Stimulated activated naive B cell treated with anti-CD40 and anti-IgM and Interleukin-4, amounts not matched to agents 10 μg/mL and 1 μg/mL and 100 μg/mL, for 72 hours (primary cell): ENCODE measurements at places on chromosomes 2 and 18.

DNA sequence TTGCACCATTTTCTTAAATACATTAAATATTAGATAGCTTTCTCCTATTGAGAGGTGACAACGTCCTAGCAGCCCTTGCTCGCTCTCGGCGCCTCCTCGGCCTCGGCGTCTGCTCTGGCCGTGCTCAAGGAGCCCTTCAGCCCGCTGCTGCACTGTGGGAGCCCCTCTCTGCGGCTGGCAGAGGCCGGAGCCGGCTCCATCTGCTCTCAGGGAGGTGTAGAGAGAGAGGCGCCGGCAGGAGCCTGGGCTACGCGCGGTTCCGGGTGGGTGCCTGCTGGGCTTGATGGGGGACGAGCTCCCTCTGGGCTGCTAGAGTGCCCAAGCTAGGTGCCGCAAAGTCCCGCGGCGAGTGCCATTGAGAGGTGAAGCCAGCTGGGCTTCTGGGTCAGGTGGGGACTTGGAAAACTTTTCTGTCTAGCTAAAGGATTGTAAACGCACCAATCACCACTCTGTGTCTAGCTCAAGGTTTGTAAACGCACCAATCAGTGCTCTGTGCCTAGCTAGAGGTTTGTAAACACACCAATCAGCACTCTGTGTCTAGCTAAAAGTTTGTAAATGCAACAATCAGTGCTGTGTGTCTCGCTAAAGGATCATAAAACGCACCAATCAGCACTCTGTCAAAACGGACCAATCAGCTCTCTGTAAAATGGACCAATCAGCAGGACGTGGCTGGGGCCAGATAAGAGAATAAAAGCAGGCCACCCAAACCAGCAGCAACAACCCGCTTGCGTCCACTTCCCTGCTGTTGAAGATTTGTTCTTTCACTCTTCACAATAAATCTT lies 3.1 kb downstream of the RPRD1A start:
- DNase-seq, result no peak
- peaks cover 60% of the 10 kb centered on the region for H3K4me1 ChIP-seq
- peak overlapping the region; percentile 36 for H3K4me3 ChIP-seq

DNA sequence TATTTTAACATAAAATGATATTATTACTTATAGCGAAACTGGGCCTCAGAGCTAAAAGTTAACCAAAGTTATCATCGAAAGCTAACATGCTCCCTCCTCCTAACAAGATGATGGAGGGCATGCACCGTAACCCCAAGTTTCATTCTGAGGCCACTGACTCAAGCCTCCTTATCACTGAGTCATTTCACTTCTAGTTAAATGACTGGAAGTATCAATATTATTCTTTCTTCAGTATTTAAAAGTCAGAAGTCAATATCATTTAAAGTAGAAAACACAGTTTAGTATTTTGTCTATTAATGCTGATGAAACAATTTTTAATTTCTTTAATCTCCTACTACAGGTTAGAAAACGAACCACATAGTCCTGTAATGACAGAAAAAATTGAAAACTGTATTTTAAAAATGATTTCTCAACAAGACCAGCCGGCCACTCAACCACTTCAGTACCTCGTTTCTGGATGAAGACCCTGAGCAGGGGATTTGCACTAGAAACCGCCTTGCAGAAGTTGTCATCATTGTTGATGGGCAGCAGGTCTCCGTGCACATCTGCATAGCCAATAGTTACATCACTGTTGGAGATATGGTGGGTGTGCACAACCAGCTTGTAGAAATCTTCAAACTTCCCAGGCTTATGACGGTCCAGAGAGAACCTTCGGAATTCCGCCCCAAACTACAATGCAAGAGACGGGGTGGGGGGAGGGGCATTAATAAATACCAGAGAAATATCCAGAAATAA lies 44.9 kb downstream of the PARD6G start:
- no peaks in the 10 kb centered on the region for H3K36me3 ChIP-seq
- peak; percentile 56 for DNase-seq
- H3K4me3 ChIP-seq, result no peak overlapping the region
- peak overlapping the region; percentile 51 for H3K27ac ChIP-seq

DNA sequence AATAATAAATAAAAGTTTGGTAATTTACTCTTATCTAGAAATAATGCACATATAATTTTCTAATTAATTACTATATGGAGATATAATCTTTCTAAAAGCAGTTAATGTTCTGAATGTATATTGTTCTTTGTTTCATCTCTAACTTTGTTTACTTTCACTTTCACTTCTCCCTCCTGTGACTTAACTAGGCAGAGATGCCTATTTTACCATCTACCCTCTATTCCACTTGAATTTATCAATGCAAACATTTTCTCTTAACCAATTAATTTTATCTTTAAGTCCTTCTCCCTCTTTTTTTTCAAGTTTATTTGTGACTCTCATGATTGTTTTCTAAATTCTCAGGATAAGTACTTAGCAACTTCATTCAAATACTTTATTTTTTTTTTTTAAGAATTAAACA lies 55.1 kb upstream of the IL1RL1 start:
- H3K36me3 ChIP-seq, result no peaks in the 10 kb centered on the region
- no peak for DNase-seq
- H3K27me3 ChIP-seq, result peaks cover 35% of the 10 kb centered on the region
- no peak overlapping the region for H3K27ac ChIP-seq
- peaks cover 4% of the 10 kb centered on the region for H3K4me1 ChIP-seq

GRCh38 chr18:78972385-78972918 lies 7.2 kb upstream of the SALL3 start:
- H3K27me3 ChIP-seq, result peaks cover 59% of the 10 kb centered on the region
- H3K4me3 ChIP-seq, result peak overlapping the region; percentile 32
- peaks cover 5% of the 10 kb centered on the region for H3K4me1 ChIP-seq
- H3K36me3 ChIP-seq, result peaks cover 4% of the 10 kb centered on the region
- DNase-seq, result no peak

GRCh38 chr2:20025065-20025786 lies 12.8 kb upstream of the MATN3 start:
- no peaks in the 10 kb centered on the region for H3K27me3 ChIP-seq
- H3K4me1 ChIP-seq, result peaks cover 6% of the 10 kb centered on the region
- no peak overlapping the region for H3K27ac ChIP-seq
- H3K4me3 ChIP-seq, result no peak overlapping the region

DNA sequence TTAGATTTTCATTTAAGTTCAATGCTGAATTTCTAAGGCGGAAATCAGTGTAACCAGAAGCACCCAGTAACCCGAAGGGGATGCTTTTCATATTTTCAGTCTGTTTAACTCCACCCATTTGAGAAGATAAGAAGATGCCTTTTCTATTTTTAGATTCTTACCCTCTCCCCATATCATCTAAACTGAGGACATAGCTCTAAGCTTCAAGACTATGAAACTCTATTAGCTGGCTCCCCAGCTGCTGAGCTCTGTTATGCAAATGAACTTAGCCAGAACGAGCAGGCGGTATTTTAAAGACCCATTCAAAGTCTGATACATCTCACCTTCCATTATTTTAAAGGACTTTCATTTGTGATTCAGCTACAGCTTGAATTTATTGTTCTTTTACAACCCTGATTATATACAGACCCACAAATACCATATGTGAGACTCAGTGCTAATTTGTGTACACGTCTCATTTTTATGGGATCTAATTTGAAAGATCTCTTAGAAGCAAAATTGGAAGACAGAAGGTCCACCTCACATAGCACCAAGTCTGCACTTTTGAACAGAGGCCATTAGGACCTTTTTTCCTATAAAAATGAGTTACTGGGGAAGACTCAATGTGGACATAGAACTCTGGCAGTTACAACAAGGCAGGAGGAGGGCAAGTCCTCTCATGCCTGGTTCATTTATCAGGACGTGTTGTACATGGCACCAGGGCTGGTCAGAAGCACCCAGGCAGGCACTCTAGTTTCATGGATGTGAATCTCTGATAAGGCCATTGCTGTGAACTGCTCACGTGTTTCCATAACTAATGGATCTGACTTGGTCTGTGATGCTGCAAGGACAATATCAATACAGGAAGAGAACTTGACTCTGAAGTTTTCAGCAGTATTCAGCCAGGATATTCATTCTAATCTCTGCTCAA lies 16.3 kb downstream of the CDC42EP3 start:
- H3K36me3 ChIP-seq, result peaks cover 5% of the 10 kb centered on the region
- DNase-seq, result no peak
- peak overlapping the region; percentile 60 for H3K4me3 ChIP-seq
- H3K27ac ChIP-seq, result peak overlapping the region; percentile 89
- H3K27me3 ChIP-seq, result no peaks in the 10 kb centered on the region

GRCh38 chr2:208093128-208093527 lies 31.2 kb downstream of the CRYGD start:
- DNase-seq, result no peak
- H3K4me1 ChIP-seq, result no peaks in the 10 kb centered on the region
- H3K27ac ChIP-seq, result no peak overlapping the region
- H3K27me3 ChIP-seq, result no peaks in the 10 kb centered on the region
- no peaks in the 10 kb centered on the region for H3K36me3 ChIP-seq

DNA sequence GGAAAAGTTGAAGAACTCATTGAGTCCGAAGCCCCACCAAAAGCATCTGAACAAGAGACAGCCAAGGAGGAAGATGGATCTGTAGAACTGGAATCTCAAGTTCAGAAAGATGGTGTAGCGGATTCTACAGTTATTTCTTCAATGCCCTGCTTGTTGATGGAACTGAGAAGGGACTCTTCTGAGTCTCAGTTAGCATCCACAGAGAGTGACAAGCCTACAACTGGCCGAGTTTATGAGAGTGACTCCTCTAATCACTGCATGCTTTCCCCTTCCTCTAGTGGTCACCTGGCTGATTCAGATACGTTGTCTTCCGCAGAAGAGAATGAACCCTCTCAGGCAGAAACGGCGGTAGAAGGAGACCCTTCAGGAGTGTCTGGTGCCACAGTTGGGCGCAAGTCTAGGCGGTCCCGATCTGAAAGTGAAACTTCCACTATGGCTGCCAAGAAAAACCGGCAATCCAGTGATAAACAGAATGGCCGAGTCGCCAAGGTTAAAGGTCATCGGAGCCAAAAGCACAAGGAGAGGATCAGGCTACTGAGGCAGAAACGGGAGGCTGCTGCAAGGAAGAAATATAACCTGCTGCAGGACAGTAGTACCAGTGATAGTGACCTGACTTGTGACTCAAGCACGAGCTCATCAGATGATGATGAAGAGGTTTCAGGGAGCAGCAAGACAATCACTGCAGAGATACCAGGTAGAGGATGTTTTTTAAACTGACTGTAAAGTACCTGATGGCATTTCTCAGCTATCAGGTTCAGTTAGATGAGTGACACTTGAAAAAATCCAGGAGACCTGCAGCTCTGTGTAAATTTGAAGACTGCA lies 111.9 kb downstream of the HAUS1 start:
- no peak for DNase-seq
- H3K36me3 ChIP-seq, result peaks cover 28% of the 10 kb centered on the region
- H3K4me3 ChIP-seq, result no peak overlapping the region
- no peak overlapping the region for H3K27ac ChIP-seq

DNA sequence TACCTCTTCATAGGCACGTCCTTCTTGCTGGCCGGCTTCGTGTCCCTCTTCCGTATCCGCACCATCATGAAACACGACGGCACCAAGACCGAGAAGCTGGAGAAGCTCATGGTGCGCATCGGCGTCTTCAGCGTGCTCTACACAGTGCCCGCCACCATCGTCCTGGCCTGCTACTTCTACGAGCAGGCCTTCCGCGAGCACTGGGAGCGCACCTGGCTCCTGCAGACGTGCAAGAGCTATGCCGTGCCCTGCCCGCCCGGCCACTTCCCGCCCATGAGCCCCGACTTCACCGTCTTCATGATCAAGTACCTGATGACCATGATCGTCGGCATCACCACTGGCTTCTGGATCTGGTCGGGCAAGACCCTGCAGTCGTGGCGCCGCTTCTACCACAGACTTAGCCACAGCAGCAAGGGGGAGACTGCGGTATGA lies 2.3 kb downstream of the FZD7 start:
- DNase-seq, result no peak
- H3K4me3 ChIP-seq, result no peak overlapping the region
- no peak overlapping the region for H3K27ac ChIP-seq
- H3K27me3 ChIP-seq, result peaks cover 38% of the 10 kb centered on the region
- H3K4me1 ChIP-seq, result peaks cover 14% of the 10 kb centered on the region

- DNase-seq, result no peak
- peak overlapping the region; percentile 69 for H3K27ac ChIP-seq
- H3K36me3 ChIP-seq, result peaks cover 3% of the 10 kb centered on the region
- no peaks in the 10 kb centered on the region for H3K27me3 ChIP-seq
- H3K4me3 ChIP-seq, result no peak overlapping the region
Observed at GRCh38 chr2:60440767-60441163, 112.7 kb downstream of the BCL11A start.

DNA sequence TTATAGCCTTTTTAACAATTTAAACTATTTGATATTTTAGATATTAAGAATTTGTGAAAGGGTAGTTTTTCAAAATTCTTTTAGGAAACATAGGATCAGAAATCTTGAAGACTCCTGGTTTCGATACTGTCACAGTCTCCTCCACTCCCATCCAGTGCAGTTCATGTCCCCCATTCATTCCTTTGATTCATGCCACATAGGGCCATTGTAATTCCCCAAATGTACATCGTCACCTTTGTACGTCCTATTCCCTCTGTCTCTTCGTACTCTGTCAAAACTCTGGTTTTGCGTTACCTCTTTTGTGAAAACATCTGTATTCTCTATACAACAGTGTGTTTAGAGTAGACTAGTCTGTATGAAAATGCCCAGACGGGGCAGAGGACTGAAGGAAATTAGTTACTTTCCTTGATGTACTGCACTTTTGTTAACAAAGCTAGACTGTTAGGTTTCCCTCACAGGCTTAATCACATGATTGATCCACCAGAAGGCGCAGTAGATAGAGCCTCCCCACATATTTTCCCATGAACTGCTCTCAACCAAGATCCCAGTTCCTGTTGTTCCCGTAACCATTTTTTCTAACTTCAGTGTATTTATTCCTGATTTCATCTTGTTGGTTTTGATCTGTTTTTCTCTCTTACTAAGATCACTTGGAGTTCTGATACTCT lies 2.5 kb downstream of the MRPL35 start:
- no peak for DNase-seq
- peaks cover 18% of the 10 kb centered on the region for H3K4me1 ChIP-seq
- H3K27me3 ChIP-seq, result no peaks in the 10 kb centered on the region
- H3K36me3 ChIP-seq, result peaks cover 24% of the 10 kb centered on the region

DNA sequence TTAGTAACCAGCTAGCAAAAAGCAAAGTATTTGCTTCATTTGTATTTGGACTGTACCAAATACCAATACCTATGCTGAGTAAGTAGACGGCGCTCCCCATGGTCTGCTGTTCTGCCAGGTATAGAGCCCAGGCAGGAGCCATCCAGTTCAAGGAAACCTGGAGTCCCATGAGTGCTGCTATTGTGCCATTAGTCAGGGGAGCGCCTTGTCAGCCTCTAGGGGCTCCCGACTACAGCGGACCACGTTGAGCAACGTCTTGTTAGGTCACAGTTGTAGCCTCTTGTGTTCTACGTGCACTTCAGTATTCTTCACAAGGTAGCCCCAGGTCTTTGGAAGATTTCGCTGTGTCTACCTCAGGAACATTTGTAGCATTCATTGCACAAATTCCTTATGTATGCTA lies 21.6 kb upstream of the SLC9A2 start:
- H3K27me3 ChIP-seq, result peaks cover 50% of the 10 kb centered on the region
- no peaks in the 10 kb centered on the region for H3K4me1 ChIP-seq
- H3K27ac ChIP-seq, result no peak overlapping the region
- H3K4me3 ChIP-seq, result no peak overlapping the region
- no peaks in the 10 kb centered on the region for H3K36me3 ChIP-seq
- DNase-seq, result no peak

GRCh38 chr2:213848631-213849030 lies 562.2 kb upstream of the VWC2L start:
- no peaks in the 10 kb centered on the region for H3K27me3 ChIP-seq
- no peak overlapping the region for H3K27ac ChIP-seq
- no peak overlapping the region for H3K4me3 ChIP-seq
